ENCODE measurements at places on chromosomes 6 and 20.

- no peak for DNase-seq
Observed at GRCh38 chr6:113301651-113302050, 555.5 kb upstream of the MARCKS start.

DNA sequence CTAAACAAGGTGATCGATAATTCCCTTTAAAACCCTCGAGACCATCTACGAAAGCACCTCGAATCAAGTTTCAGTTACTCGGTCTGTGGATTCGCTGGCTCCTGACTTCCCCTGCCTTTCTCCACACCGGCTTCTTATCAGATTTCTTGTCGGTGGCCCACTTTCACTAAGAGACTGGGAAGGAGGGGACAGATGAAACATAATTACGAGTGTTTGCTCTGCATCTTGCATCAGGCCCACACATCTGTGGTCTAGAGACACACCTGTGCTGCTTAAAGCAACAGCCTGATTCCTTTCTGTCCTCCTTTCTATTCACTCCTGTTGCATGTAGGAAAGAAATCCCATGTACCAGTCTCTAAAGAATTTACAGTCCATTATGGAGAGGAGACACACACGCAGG lies 37.7 kb downstream of the INSM1 start:
- DNase-seq, result no peak

DNA sequence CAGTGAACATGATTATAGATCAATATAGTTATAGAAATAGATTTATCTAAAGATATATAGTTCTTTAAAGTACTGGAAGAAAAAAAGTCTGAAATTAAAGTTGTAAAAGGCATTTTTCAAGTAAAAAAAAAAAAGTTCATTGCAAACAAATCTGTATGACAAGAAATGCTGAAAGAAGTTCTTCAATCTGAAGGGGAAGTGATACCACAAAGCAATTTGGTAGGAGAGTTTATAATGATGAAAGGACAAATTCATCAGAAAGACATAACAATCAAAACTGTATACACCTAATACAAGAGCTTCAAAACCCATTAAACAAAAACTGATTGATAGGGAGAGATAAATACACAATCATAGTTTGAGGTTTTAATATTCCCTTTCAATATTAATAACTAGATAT lies 14.1 kb downstream of the HUS1B start:
- DNase-seq, result no peak

DNA sequence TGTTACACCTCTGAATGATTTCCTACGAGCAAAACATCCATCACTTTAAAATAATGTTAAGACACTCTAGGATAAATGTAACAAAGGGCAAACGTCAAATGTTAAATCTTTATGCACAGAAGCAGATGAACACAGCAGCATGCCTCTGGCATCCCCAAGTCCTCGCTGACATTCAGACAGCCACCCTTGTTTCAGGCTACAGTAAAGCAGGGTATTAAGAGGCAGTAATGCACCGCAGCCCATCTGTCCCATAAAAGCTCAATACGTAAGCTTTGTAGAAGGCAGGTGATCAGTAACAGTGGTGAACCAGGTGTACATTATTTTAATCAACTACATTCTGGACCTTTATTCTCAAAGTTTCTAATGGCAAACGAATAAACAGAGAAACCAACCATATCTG lies 64.8 kb downstream of the PPP1R3G start:
- DNase-seq, result no peak

GRCh38 chr20:43789593-43789992 lies 62.8 kb upstream of the GTSF1L start:
- no peak for DNase-seq

GRCh38 chr6:168432196-168432595 lies 8.8 kb upstream of the SMOC2 start:
- DNase-seq, result no peak

DNA sequence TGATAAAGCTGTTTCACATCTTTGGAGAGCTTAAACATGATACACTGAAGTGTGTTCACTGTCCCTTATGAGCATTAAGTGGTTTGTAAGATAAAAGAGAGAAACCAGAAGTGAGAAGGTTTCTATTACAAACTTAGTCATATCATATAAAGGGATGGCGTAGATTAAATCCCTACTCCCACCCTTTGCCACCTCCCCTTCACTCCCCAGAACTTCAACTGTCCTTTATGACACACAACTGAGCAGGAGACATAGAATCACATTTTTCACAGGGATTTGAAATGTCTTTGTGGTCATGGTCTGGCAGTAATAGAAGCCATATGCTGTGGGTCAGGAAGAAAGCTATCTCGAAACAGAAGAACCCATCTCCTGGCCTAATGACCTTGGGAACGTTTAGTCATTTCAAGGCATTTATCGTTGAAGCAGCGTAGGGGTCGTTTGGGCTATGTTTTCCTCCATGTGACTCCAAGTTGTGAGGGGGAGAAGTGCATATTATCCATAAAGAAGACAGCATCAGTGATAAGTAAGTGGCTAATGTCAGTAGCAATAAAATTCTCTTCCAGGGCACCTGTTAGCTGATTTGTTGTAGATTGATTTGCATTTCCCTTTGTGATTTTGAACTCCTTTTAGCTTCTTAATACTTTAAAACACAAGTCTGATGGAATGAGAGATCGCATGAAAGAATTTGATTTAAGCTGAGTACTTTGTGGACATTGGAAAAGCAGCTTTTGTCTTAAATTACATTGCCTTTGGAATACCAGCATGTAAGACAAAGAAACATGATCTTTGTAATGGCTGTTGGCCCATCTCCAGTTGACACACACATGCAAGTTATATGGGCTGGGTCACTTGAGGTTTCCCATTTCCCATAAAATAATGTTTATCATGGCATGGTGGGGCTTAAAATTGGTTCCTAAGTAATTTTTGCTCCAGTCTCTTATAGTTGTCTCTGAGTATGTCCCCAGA lies 501.5 kb upstream of the FLRT3 start:
- DNase-seq, result no peak

- DNase-seq, result no peak
Observed at GRCh38 chr20:22789676-22790075, 205.3 kb upstream of the FOXA2 start.

DNA sequence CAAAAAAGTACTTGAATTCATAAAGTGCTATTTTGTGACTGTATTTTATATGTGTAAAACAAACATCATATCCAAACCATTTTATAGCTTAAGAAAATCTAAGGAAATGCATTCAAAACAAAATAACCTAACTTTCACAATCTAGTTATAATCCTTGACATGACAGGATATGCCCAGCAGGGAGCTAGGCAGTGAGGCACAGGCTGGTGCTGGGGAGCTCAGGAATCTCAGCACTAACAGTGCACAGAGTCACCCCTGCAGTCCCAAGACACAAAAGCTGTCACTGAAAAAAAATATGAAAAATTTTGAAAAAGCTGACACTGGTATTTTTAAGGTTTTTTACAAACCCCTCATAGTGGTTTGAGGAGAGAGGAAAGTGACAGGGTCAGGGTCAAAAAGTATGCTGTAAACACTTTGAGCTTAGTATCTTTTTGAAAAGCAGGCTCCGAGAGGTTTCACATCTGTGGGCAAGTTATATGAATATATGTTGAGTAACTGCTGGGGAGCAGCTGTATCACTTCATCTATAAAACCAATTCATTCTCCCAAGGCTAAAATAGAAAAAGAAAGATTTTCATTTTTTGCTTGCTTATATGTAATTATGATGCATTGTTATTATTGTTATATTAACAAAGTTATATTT lies 24.1 kb downstream of the LGSN start:
- DNase-seq, result no peak

DNA sequence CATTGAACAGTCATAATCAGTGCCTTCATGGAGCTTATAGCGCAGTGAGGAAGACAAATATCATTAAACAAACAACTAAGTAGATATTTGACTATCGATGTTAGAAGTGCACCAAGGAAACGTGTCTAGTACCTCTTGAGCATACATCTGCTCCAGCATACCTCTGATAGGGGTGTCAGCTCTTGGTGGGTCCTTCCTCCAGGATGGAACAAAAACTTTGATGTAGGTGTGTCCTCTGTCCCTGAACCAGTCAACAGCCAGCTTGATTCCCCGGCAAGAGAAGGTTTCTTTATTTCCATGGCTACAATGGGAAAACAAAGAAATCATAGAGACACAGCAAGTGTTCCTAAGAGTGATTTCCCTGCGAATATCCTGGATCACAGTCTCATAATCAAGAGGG lies 23.1 kb downstream of the ZC3H12D start:
- DNase-seq, result no peak

DNA sequence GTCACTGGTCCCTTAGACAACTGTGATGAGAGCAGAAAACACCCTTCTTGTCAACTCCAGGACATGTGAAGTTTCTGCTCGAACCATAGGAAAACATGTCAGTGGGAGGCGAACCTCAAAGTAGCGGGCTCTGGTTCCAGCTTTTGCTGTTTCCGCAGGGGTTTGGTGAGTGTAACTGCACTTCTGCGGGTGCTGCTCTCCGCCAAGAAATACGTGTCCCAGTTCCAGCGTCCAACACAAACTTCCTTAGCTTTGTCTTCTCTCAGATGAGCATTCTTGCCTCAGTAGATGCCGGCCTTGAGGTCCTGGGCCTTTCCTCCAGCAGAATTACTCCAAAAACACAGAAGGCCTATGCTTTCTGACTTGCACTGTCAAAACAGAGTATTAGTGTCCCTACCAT lies 156.3 kb downstream of the FNDC1 start:
- DNase-seq, result no peak

GRCh38 chr6:118296129-118296901 lies 251.8 kb upstream of the PLN start:
- DNase-seq, result no peak

- DNase-seq, result no peak
Observed at GRCh38 chr20:63692436-63693082, 3.9 kb upstream of the TNFRSF6B start.

DNA sequence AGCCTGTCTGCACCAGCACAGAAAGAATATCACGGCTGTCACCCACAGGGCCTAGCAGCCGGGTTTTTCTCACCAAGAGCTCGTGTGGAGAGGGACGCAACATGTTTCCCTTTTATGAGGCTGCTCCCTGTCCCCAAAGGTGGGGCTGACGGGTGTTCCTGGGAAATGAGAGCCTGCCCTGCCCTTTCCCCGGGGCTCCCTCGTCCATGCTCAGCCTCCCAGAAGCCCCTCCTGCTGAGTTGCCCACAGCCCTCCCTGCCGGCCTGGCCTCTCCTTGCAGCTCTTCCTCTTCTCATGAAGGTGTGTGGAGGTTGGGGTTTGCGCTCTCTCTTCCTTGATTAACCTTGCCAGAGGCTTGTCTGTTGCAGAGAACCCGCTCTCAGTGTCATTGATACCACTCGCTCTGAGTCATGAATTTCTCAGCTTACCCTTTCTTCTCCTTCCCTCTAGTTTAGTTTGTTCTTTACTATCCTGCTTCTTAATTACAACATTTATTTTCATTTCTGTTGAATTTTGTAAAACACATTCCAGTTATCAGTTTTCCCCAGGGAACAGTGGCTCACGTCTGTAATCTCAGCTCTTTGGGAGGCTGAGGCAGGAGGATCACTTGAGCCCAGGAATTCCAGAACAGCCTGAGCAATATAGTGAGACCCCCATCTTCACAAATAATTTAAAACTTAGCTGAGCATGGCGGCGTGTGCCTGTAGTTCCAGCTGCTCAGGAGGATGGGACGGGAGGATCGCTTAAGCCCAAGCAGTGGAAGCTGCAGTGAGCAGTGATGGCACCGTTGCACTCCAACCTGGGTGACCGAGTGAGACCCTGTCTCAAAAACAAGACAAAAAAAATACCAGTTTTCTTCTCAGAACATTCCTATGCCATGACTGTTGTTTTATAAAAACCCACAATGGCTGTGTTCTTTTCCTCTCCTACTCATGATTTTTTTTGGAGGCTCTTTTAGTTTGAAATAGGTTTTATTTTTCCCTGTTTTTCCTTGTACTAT lies 103.8 kb downstream of the TMEM242 start:
- DNase-seq, result no peak

DNA sequence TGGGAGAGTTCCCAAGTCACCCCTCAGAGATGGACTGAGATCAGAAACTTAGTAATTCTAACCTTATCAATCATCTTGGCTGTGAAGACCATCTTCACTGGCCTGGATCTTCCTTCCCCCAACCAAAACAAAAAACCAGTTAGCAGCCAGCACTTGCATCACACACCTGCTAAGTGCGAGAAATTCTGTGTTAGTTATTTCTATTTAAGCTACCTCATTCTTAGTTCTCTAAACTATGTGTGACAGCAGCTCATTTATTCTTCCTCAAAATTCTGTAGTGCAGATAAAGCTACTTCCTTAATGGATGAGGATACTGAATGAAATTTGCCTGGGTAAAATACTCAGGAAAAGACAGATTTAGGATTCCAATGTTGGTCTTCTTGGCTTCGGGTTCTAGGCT lies 18.2 kb upstream of the TAGAP start:
- DNase-seq, result peak; percentile 67

GRCh38 chr6:28729501-28730402 lies 194.0 kb downstream of the TRIM27 start:
- no peak for DNase-seq

GRCh38 chr6:53771785-53772624 lies 22.8 kb upstream of the LRRC1 start:
- no peak for DNase-seq

DNA sequence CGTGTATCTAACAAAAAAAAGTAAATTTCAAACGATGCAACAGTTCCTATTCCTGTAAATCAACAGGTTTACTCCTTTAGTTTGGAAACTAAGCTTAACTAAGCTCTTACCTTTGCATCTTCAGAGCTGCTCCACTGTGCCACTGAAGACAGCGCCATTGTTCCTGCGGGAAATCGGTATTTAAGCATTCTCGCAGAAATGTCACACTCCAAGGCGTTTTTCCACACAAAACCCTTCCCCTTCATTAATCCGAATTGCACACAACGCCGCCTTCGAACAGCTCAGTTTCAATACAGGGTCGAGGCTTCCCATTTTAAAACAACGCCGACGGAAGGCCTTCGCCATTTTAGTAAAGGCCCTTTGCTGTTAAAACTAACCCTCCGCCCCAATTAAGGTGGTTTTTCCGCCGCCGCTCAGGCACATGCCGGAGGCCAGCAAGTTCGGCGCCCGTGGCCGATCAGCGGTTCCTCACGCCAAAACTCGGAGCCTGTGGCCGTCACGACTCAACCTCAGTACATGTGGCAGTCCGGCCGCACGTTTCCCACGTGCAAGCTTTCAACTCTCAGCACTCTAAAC lies 35.4 kb upstream of the SYNCRIP start:
- no peak for DNase-seq

DNA sequence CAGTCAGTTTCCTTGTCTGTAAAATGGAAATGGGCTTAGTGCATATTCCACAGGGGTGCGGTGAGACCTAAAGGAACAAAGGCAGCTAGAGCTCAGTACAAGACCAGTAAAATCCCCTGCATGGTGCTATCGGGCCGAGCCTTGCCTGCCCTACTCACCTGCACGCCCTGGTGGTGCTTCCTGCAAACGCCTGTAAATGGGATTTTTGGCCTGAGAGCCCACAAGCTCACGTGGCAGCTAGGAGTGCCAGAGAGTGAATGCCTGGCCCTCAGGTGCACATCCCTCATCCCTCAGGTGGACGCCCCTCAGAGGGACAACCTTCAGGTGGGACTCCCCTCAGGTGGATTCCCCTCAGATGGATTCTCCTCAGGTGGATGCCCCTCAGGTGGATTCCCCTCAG lies 48.0 kb upstream of the VSX1 start:
- no peak for DNase-seq

GRCh38 chr6:30749554-30750378 lies 5.4 kb upstream of the IER3 start:
- no peak for DNase-seq

GRCh38 chr6:80280262-80281010 lies 174.0 kb downstream of the BCKDHB start:
- DNase-seq, result no peak

GRCh38 chr6:138162111-138162954 lies 594 bp downstream of the ARFGEF3 start:
- no peak for DNase-seq

GRCh38 chr6:44655412-44656342 lies 268.2 kb downstream of the CDC5L start:
- DNase-seq, result peak; percentile 39

GRCh38 chr6:7254980-7255835 lies 57.8 kb downstream of the SSR1 start:
- DNase-seq, result no peak
